ENCODE measurements at places on chromosomes 11 and 22.

DNA sequence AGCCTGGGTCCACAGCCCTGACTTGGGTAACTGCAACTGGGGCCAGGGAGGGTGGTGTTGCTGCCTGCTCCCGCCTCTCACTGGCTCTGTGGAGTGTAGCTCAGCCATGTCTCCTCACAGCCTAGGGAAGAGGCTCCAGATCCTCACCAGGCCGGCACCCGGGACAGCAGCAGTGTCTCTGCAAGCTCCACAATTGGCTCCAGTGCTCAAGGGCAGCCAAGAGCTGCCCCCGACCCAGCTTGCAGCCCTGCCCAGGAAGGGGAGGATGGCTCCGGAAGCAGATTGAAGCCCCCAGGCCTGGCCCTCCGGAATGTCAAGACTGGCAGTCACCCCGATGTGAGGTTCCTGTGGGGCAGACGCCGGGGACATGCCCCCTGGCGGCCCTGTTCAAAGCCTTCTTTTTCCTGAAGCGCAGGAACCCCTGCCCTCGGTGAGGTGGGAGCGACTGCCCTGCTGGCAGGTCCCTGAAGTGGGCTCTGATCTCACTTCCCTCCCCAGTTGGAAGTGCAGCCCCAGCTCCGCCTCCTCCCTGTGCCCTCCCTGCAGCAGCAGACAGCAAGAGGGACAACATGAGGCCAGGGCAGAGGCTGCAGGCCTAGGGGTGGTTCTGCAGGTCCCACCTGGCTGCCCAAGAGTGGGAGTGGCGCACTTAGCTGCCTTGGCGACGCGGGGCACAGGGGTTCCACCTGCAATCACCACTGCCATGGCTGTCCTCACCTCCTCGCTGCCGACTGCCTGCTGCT is 816.2 kb upstream of the LUZP2 start:
- no peaks in the 10 kb centered on the region for H3K36me3 ChIP-seq
- no peak overlapping the region for H3K4me3 ChIP-seq
- no peaks in the 10 kb centered on the region for H3K4me1 ChIP-seq
- no peak for DNase-seq

GRCh38 chr11:95688501-95689222 is 100.9 kb downstream of the FAM76B start:
- no peak for DNase-seq
- no peak overlapping the region for H3K27ac ChIP-seq
- H3K4me3 ChIP-seq, result no peak overlapping the region
- H3K4me1 ChIP-seq, result no peaks in the 10 kb centered on the region

DNA sequence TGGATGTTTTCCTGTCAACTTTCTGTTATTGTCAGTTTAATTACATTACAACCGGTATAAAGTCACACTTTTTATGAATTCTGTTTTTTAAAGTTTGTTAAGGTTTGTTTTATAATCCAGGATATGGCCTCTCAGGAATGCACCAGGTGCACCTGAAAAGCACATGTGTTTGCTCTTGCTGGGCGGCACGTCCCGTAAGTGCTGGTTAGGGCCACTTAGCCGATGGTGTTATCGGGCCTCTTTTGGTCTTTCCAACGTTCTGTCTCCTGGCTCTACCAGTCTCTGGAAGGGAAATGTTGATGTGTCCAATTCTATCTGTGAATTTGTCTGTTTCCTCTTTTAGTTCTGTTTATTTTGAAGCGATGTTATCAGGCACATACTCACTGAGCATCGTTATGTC is 695.7 kb downstream of the BRD1 start:
- no peak overlapping the region for H3K27ac ChIP-seq
- H3K4me3 ChIP-seq, result no peak overlapping the region
- H3K36me3 ChIP-seq, result no peaks in the 10 kb centered on the region
- peaks cover 22% of the 10 kb centered on the region for H3K27me3 ChIP-seq

- peak; percentile 86 for DNase-seq
- H3K27ac ChIP-seq, result peak overlapping the region; percentile 25
- no peaks in the 10 kb centered on the region for H3K36me3 ChIP-seq
- H3K4me1 ChIP-seq, result peaks cover 51% of the 10 kb centered on the region
- no peaks in the 10 kb centered on the region for H3K27me3 ChIP-seq
Observed at GRCh38 chr11:73240190-73240781, 22.2 kb downstream of the P2RY2 start.

DNA sequence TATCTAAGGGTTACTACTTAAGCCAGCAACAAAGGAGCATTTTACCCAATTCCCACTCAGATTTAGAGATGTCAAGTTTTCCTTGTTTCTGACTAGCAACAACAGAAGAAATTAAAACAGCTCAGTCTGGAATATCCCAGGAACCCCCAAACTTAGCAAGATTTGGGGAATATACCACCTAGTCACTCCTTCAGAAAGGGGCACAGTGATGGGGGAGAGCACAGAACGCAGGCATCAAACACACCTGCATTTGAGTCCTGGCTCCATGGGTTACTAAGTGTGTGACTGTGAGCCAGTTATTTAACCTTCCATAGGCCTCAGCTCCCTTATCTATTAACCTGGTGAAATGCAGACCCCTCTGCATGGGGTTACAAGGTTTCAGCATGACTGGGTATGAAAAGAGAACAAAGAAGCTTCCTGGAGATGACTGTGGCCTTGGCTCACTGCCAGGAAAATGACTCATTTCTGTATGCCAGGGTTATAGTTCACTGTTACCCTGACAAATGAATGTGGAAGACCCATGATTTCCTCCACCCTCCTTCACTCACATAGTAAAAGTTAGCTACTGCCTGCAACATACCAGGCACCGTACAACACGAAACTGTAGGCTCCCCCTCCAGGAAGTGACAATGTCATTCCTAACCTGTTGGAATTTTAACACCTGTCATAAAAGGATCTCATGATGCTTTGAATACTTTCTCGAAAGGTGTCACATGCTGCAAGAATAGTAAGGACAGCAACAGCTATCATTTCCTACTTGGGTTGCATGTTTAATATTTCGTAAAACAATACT is 79.6 kb downstream of the ME3 start:
- H3K4me3 ChIP-seq, result no peak overlapping the region
- no peak overlapping the region for H3K27ac ChIP-seq
- H3K27me3 ChIP-seq, result no peaks in the 10 kb centered on the region
- H3K36me3 ChIP-seq, result no peaks in the 10 kb centered on the region

GRCh38 chr22:45460288-45461109 is 42.2 kb upstream of the FBLN1 start:
- H3K36me3 ChIP-seq, result no peaks in the 10 kb centered on the region
- no peaks in the 10 kb centered on the region for H3K27me3 ChIP-seq
- peak; percentile 69 for DNase-seq
- H3K4me1 ChIP-seq, result peaks cover 5% of the 10 kb centered on the region
- no peak overlapping the region for H3K4me3 ChIP-seq
- peak overlapping the region; percentile 44 for H3K27ac ChIP-seq

DNA sequence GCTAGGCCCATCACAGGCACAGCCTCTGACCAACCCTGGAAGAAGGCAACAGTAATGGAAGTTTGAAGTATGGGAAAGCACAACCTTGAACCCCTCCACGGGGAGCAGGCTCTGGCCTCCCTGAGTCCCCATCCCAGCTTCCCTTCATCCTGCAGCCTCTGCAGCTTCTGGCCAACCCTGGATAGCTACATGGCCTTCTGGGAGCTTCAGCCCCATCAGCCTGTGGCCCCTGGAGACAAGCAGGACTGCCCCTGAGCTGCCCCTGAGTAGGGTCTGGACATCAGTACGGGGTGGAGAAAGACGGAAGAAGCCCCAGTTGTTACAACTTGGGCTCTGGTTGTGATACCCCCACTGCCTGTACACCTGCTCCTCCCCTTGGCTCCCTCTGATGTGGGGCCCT is 113.8 kb upstream of the CD82 start:
- H3K27me3 ChIP-seq, result peaks cover 14% of the 10 kb centered on the region
- DNase-seq, result no peak
- no peaks in the 10 kb centered on the region for H3K36me3 ChIP-seq

DNA sequence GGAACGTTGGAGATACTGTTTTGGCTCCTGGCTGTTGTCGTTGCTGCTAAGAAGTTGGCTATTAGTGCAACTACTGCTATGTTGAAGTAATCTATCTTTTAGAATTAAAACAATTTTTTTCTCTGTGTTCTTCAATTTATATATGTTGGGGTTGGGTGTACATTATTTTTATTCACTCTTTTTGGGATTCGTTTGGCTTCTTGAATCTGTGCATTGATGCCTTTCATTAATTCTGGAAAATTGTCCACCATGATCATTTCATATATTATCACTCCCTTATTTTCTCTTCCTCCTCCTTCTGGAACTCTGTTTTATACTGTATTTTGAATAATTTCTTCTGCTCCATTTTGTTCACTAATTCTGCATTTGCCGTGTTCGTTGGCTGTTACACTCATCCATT is 199.5 kb upstream of the PLET1 start:
- no peaks in the 10 kb centered on the region for H3K4me1 ChIP-seq
- H3K27me3 ChIP-seq, result no peaks in the 10 kb centered on the region
- H3K4me3 ChIP-seq, result no peak overlapping the region
- H3K36me3 ChIP-seq, result no peaks in the 10 kb centered on the region
- DNase-seq, result no peak
- H3K27ac ChIP-seq, result no peak overlapping the region

- DNase-seq, result no peak
- H3K27me3 ChIP-seq, result no peaks in the 10 kb centered on the region
- no peaks in the 10 kb centered on the region for H3K36me3 ChIP-seq
- H3K4me1 ChIP-seq, result no peaks in the 10 kb centered on the region
- H3K4me3 ChIP-seq, result no peak overlapping the region
Observed at GRCh38 chr11:101867951-101868350, 46.9 kb upstream of the CEP126 start.

GRCh38 chr11:119886667-119887230 is 157.7 kb upstream of the NECTIN1 start:
- no peak overlapping the region for H3K4me3 ChIP-seq
- H3K27ac ChIP-seq, result no peak overlapping the region
- H3K36me3 ChIP-seq, result no peaks in the 10 kb centered on the region
- peaks cover 37% of the 10 kb centered on the region for H3K27me3 ChIP-seq

- no peaks in the 10 kb centered on the region for H3K36me3 ChIP-seq
- H3K27me3 ChIP-seq, result no peaks in the 10 kb centered on the region
- H3K4me1 ChIP-seq, result no peaks in the 10 kb centered on the region
- no peak overlapping the region for H3K27ac ChIP-seq
Observed at GRCh38 chr11:63262547-63262946, 19.1 kb upstream of the SLC22A25 start.

GRCh38 chr11:116481126-116481675 is 291.6 kb downstream of the BUD13 start:
- DNase-seq, result no peak
- H3K27me3 ChIP-seq, result peaks cover 2% of the 10 kb centered on the region
- no peak overlapping the region for H3K4me3 ChIP-seq
- H3K27ac ChIP-seq, result no peak overlapping the region

DNA sequence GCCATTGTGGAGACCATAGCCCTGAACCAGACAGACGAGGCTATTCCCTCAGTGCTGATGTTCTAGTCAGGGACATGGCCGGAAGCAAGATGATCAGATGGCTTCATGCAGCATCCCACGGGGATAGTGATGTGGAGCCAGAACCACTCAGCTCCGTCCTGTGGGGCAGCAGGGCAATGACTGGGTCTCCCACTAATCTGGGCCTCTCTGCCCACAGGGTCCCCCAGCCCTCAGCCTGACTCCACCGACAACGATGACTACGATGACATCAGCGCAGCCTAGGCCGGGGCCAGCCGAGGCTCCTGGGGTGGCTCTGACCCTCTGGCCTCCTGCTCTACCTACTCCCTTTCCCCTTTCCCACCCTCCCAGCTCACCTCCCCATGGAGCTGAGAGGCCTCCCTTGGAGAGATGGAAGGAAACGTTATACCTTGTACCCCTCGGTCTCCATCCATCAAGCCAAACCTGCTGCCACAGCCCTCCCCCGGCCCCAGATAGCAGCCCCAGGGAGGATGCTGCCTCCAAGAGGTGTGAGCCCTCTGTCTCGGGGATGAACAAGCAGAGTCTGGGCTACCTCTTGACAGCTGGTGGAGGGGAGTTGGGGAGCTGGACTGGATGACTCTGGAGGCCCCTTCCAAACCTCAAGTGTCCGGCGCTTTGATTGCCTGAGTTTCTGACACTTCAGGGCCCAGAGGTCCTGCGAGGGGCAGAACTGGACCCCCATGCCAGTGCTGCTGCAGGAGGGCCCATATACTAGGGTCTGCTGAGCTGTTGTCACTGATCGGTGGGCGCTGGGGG is 47.8 kb downstream of the CD6 start:
- no peaks in the 10 kb centered on the region for H3K4me1 ChIP-seq
- H3K4me3 ChIP-seq, result no peak overlapping the region
- H3K36me3 ChIP-seq, result no peaks in the 10 kb centered on the region
- no peak for DNase-seq
- H3K27ac ChIP-seq, result no peak overlapping the region

GRCh38 chr11:117626576-117626975 is 170.4 kb downstream of the DSCAML1 start:
- DNase-seq, result no peak
- no peak overlapping the region for H3K27ac ChIP-seq
- H3K27me3 ChIP-seq, result no peaks in the 10 kb centered on the region
- H3K4me1 ChIP-seq, result no peaks in the 10 kb centered on the region
- H3K36me3 ChIP-seq, result no peaks in the 10 kb centered on the region

- H3K27me3 ChIP-seq, result no peaks in the 10 kb centered on the region
- no peak overlapping the region for H3K4me3 ChIP-seq
- no peak for DNase-seq
- peak overlapping the region; percentile 70 for H3K27ac ChIP-seq
- H3K36me3 ChIP-seq, result no peaks in the 10 kb centered on the region
Observed at GRCh38 chr11:126114486-126115126, 51.9 kb upstream of the CDON start.

DNA sequence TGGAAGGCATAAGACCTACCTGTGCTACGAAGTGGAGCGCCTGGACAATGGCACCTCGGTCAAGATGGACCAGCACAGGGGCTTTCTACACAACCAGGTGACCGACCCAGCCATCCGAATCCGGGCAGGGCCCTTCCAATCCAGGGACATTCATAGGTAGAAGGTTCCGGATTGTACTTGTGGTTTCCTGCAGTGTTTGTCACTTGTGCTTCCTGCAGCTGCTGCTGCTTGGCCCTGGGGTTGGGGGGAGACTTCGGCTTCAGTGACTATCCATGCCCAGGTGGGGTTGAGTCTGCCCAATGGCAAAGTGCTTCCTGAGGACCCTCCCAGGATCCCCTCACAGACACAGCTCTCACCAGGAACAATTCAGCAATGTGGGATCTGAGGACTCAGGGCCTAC is 2.2 kb downstream of the APOBEC3A start:
- no peaks in the 10 kb centered on the region for H3K4me1 ChIP-seq
- H3K27ac ChIP-seq, result no peak overlapping the region
- DNase-seq, result no peak
- no peaks in the 10 kb centered on the region for H3K27me3 ChIP-seq
- no peak overlapping the region for H3K4me3 ChIP-seq
- no peaks in the 10 kb centered on the region for H3K36me3 ChIP-seq

- H3K27me3 ChIP-seq, result no peaks in the 10 kb centered on the region
- peaks cover 25% of the 10 kb centered on the region for H3K4me1 ChIP-seq
- no peak overlapping the region for H3K4me3 ChIP-seq
- H3K36me3 ChIP-seq, result no peaks in the 10 kb centered on the region
- H3K27ac ChIP-seq, result peak overlapping the region; percentile 48
Observed at GRCh38 chr11:69496202-69496557, 14.7 kb downstream of the LINC01488 start.

DNA sequence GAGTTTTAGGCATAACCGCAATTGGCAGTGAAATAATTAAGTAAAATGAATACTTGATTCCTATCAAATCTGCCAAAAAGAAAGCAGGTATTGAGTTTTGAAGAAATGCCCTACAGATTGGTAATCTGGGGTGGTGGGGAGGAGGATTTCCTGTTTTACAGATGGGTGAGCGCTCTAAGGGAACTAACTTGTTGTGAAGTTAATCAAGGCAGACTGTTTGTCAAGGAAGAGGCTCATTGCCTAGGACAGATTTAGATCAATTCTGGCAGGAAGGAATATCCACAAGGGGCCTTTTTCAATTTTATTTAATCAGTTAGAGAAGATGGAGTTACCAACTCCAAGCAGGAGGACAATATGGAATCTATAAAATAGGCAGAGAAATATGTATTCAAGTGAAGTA is 271.5 kb upstream of the CCDC90B start:
- no peaks in the 10 kb centered on the region for H3K4me1 ChIP-seq
- no peaks in the 10 kb centered on the region for H3K36me3 ChIP-seq
- no peak overlapping the region for H3K4me3 ChIP-seq
- H3K27me3 ChIP-seq, result no peaks in the 10 kb centered on the region
- H3K27ac ChIP-seq, result no peak overlapping the region
